ENCODE measurements at places on chromosomes 16 and 17.

DNA sequence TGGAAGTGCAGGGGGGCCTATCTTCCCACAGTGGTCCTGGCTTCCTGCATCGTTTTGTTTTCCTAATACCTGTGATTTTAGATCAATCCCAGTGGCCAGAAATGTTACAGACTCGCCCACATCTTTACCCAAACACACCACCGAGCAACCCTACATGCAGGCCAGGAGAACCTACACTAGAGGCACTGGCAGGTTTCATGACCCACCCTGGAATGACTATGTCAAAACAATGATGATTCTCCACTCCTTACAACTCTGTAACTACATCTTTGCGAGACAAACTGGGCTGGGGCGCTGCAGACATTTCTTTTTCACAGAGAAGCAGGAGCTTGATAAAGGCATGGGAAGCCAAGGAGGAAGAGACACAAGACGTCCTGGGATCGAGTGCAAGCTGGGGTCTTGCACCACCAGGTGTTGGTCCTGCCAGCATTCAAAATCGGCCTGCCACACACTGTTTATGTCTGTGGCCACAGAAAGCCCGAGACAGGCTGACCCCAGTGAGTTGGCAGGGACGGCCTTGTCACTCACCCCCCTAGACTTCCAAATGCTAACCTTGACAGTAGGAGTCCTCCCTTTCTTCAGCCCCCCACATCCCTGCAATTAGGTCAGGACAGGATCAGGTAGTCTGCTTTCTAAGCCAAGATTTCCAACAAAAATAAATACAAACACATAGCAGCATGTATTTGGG lies 32.5 kb downstream of the UBE2O start:
- DNase-seq: no peak

GRCh38 chr17:78092794-78093324 lies 35.7 kb downstream of the TMC6 start:
- DNase-seq: no peak

DNA sequence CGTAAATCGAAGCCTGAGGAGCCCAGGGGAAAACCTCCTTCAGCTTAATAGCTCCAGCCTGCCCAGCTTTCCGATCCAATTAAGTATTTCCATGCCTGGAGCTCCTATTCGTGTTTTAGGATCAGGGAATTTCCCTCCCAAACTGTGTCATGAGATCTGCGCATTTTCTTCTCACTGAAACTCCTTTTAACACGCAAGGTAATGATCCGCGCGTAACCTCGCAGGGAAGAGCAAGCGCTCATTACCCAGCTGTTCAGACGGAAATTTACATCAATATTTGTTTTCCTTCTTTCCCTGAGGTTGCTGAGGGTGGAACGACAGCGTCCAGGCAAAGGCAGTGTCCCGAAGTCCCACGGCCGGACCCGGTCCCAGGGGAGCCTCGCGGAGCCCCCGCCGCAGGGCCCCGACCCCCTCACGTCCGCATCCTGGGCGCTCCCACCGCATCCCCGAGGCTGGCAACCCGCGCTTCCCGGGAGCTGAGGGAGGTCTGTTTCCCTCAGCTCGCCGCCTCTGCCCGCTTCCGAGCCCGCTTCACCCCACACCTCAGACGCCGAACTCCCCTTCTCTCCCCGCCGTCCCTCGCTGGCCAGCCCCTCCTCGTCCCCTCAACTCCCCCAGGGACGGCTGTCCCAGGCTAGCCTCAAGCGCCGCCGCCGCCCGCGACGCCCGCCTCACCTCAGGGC lies 415 bp downstream of the ABCA5 start:
- peak; percentile 24 for DNase-seq

DNA sequence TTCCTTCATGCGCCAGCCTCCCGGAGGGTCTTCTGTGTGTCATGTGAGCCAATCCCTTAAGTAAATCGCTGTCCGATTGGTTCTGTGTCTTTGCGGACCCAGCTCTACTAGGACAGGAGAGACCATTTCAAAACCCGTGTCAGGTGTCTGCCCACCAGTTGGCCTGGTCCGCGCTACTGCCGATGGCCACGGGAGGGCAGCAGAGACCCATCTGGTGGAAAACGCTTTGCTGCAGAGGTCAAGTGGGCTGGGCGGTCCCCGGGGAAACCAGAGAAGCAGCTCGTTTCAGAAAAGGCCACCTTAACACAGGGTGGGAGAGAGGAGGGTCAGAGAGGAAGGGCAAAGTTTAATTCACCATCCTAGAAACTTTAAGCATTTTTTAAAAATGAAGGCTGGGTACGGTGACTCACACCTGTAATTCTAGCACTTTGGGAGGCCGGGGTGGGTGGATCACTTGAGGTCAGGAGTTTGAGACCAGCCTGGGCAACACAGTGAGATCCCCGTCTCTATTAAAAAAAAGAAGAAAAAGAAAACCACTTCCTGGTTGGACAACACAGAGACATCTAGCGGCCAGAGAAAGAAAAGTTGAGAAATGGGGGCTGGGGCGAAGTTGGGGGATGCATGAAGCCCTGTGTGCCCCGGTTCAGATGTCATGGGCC lies 2.8 kb upstream of the CIBAR2 start:
- DNase-seq: peak; percentile 81

- no peak for DNase-seq
Observed at GRCh38 chr16:64771273-64771672, 350.6 kb downstream of the CDH11 start.

GRCh38 chr17:28599311-28600184 lies 723 bp upstream of the SPAG5 start:
- DNase-seq: peak; percentile 86

DNA sequence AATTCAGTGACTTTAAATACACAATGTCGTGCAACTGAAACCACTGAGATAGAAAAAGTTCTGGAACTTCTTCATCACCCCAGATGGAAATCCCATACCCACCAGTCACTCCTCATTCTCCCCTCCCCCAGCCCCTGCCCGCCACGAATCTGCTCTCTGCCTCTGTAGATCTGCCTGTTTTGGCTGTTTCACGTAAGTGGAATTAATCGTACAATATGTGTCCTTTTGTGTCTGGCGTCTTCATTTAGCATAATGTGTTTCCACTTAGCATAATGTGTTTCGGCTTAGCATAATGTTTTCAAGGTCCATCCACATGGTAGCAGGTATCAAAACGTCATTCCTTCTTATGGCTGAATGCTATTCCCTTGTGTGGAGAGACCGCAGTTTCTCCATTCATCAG lies 3.5 kb upstream of the SPPL2C start:
- no peak for DNase-seq

DNA sequence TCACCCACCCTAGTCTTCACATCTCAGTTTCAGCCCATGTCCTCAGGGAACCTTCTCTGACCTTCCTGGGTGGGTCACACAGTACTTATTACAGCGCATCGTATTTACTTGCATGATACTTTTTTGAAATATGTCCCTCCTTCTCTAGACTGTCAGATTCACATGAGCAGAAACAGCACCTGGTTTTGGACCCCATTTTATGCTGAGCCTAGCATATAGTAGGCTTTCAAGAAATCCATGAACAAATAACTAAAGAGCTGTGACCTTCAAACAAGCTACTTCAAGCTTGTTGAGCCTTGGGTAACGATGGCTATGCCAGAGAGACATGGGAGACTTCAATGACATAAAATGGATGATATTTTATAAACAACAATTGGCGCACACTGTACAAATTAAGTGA lies 150.3 kb downstream of the GRIN2A start:
- no peak for DNase-seq

- peak; percentile 64 for DNase-seq
Observed at GRCh38 chr16:75064403-75065148, 52.0 kb downstream of the LDHD start.

DNA sequence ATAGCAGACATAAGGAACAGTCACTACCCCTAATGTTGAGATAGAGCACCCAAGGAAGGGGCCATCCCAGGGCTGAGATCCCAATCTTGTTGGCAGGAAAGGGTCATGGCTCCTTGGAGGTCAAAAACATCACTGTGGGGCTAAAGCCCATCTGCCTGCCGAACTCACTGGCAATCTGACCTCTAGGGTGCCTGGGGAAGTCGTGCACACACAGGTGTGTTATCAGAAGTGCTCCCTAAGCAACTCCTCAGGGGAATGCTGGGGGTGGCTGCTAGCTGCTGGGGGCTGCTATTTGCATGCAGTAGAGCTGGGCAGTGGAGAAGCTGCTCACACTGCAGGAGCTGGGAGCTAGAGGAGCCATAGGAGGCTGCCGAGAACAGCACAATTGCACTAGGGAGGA lies 47.5 kb upstream of the PHOSPHO1 start:
- no peak for DNase-seq

DNA sequence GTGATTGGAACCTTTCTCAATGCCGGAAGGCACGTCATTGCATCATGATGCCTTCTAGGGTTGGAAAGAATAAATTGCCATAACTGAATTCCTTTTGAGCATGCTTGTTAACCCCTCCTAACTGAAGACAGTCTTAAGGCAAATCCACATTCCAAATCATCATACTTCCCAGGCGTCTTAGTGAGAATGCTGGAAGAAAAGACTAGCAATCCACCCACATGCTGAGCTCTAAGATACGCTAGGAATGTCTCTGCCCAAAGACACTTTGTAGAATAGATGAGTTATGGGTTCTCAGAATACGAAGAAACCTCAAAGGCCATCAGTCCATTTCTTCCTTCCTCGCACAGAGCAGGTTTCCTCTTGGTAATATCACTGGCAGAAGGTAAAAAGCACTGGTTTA lies 486.5 kb downstream of the HS3ST4 start:
- no peak for DNase-seq

DNA sequence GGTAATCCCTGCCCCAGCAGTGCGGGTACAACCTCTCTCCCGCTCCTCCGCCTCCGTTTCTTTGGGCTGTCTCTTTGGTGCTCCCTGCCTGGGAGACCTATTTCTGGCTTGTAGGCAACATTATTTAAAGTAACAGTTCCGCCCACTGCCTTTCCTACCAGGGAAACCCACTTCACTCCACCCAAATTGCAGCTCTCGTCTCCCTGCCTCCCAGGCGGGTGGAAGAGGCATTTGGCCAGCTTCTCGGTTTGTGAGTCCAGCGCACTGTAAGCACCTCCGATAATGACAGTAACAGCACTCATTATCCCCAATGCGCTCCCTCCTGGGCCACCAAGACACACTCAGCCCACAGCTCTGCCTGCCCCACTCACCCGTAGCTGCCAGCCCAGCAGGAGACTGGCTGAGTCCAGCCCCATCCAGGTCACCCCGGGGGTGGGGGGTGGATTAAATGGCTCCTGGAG lies 165.1 kb upstream of the CDC42EP4 start:
- DNase-seq: no peak

- no peak for DNase-seq
Observed at GRCh38 chr17:74554909-74555308, 9.0 kb upstream of the CD300C start.

DNA sequence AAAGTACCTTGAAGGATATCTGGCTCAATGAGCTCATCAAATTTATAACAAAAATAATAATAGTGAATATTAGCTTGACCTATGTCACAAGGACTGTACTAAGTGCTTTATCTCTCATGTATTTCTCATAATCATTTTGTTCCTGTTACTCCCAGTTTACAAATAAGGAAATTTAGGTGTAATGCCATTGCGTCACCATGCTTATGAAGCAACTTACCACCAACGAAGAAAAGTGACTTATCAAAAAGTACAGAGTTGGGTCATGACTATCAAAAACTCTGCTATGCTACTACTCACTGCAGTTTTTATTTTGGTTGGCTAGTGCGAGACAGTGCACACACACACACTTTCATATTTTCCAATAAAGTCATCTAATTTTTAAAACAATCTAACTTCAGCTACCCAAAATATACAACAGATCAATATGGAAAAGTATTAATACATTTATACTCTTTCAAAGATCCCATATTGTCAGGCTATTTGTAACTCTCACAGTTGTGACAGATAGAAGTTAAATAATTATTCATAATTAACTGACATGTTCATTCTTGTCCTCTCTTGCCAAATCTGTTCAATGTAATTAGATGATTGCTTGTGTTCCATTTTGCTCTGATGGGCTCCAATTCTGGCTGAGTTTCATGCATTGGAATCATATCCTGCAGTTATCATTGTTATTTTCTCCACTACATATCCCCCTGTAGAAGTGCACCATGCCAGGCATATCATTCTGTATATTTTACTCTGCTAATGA lies 119.4 kb downstream of the KCNJ2 start:
- DNase-seq: no peak

DNA sequence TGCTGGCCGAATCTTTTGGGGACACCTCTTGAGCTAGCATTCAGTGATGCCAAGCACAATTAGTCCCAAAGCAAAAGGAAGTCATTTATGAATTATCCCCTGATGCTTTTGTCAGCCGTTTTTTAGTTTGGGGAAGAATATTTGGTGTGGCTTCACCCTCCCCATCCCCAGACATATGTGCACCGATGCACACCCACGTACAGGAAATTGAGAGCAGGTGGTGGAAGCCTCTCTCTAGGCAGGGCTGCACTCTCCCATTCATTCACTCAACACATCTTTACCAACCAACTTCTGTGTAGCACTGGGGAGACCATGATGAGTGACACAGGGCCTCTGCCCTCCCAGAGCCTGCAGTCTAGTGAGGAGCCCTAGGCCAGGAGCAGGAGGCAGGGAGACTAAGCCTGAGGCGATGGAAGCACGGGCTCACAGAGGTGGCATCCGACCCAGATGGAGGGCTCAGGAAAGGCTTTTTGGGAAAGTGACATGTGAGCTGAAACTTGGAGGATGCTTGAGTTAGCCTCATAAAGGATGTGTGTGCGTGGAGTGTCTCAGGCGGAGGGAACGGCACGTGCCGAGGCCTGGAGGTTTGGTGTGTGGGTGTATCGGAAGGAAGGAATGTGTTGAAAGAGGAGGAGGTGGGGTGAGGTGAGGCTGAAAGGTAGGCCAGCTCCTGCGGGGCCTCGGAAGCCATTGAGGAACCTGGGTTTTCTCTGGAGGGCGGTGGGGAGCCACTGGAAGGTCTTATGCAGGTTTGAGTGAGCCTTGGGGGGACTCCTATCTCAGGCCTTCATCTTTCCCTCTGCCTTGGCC lies 43.8 kb downstream of the PSME3IP1 start:
- DNase-seq: no peak

- DNase-seq: peak; percentile 82
Observed at GRCh38 chr16:69089091-69089910, 16.2 kb upstream of the HAS3 start.

DNA sequence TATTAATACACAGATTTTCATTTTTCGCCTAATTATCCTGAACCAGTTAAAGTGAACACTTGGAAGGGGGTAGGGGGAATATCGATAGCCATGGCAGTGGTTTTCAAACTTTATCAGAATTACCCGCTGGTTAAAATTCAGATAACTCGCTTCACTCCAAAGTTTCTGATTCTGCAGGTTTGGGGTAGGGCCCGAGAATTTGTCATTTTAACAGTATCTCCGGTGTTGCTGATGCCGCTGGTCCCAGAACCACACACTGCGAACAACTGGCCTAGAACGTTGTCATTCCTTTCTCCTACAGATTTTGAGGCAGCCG lies 313 bp upstream of the NSRP1 start:
- DNase-seq: no peak

DNA sequence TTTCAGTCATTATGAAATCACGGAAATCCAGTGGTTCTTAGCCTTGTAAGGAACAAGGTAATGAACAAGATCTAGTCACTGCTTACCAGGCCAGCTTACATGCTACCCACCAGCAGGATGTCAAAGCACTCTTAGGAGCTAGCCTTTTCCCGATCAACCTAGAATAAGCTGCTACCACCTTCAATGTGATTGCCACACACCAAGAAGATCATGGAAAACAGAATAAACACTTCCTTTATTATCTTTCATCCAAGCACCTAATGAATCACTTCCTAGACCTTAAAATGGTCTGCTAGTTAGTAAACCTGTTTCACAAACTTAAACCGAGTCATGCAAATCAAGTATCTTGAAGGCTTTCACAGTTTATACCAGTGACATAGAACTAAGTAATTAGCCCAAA lies 5.0 kb downstream of the BBS2 start:
- DNase-seq: no peak
